K562 (cell line): ENCODE measurements at places on chromosomes 7 and 10. TPM values are rescaled to one million over a fixed set of nuclear protein-coding genes. Genes with fewer than 3 reads are reported as not detected.

Gene RFC2
- total RNA-seq = 102 and 104 TPM in 2 replicates

DNA sequence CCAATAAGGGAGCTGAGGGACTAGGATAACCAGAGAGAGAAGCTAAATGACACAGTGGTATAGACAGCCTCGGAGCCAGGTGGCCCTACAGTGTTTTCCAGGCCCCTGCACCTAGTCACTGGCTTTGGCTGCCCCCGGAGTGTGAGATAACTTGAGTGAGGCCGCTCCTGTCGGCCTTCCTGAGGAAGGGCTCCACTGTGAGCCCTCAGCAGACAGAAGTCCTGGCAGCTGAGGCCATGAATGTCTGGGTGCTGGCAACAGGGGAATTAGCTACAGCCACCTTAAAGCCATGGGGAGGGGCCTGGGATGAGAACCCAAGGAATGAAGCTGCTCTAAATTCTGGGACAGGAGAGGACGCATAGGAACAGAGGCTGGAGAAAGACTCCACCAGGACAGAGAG, 4.6 kb upstream of the GDF10 start:
- no peak for DNase-seq

DNA sequence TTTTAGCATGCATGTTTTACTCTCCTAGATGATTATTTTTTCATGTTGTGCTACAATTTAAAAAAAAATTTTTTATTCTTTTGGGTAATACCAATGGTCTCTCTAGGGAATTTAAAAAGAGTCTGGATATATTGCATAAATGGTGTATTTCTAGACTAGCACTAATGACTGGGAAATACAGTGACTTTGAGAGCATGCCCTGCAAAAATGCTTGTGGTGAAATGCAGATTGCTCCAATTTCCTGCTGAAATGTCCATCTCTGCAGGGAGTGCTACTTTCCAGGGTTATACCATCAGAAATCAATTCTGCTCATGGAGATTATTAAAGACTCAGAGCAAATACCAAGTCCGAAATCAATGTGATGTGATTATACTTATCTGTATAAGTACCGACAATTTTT, 186.1 kb downstream of the PRKG1 start:
- no peak for DNase-seq

GRCh38 chr7:80100254-80100653, 34.4 kb upstream of the GNAI1 start:
- DNase-seq = no peak

DNA sequence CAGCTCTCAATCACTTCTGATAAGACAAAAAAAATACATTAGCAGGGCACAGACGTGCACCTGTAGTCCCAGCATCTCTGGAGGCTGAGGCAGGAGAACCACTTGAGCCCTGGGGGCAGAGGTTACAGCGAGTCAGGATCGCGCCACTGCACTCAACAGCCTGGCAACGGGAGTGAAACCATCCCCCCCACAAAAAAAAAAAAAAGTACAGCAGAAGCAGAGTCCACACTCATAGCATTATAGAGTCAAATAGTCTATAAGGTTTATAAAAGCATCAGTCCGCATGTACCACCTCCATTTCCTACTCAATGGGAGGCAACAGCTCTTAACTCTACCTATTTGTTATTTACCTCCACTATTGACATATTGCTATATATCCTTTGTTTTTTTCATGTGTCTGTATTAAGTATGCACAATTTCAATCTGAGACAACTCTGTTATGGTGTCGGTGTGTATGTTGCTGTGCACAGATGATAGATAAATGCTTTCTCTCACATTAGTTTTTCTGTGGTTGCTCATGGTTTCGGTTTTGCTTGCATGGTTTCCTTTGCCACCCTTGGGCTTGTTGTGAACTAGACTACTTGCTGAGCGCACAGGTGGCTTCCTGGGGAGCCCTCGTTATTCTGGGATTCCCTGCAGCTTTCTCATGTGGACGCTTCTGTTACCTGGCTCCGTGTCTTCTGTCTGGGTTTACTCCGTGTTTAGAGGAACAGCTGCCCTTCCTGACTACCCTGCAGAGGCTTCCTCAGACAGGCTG, 40.4 kb downstream of the PROSER2 start:
- no peak for DNase-seq

Gene TMEM106B
- 18.7 and 20.7 TPM in 2 replicates for total RNA-seq

DNA sequence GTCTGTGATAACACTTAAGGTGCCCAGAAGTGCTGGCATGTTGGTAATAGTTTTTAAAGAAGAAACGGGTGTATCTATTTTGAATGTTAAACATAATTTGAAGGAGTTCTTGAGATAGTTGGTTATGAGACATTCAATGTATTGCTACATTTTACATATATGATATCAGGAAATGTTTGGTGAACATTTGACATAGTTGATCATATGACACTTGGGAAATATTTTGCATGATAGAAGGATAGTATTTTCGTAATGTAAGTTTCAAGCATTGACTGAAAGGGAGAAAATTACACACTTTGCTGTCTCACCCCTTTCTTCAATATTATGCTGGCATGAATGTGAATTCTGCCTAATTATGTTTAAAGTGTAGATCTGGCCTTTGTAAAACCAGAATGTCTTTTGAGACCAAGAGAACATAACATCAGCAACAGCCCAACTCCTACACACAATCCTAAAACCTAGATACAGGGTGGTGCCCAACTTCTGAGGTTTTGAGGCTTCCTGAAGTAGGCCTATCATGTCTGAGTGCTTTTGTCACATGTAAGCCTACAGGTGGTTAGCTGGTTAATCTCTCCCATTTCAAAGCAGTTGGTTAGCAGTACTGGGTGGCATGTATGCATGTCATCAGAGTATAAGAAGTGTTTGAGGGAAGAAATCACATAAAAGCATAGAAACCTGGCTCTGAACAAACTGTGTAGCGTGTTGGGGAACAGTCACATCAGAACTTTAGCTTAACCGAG, 2.1 kb downstream of the ADD3 start:
- no peak for DNase-seq

- no peak for DNase-seq
These were observed 38.9 kb downstream of the GPRIN2 start for GRCh38 chr10:46517541-46517940.

DNA sequence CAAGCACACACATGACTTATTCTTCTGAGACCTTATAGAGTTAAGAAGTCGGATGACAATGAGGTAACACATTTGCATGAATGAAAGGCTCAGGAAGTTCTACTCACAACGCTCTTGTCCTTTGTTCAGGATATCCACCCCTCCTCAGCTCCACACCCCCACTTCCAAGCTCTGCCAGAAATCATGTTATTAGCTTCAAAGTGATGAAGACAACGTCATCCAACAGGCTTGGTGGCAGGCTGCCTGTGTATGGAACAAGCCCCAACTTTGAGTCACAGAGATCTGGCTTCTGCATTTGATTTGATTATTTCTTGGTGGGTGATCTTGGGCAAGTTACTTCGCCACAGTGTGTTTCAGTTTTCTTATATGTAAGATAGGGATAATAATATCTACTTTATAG, 12.4 kb upstream of the BMPER start:
- no peak for DNase-seq

GRCh38 chr7:133755901-133756300, 371.2 kb upstream of the LRGUK start:
- no peak for DNase-seq

Gene SSBP1
- 404 and 407 TPM in 2 replicates for total RNA-seq

DNA sequence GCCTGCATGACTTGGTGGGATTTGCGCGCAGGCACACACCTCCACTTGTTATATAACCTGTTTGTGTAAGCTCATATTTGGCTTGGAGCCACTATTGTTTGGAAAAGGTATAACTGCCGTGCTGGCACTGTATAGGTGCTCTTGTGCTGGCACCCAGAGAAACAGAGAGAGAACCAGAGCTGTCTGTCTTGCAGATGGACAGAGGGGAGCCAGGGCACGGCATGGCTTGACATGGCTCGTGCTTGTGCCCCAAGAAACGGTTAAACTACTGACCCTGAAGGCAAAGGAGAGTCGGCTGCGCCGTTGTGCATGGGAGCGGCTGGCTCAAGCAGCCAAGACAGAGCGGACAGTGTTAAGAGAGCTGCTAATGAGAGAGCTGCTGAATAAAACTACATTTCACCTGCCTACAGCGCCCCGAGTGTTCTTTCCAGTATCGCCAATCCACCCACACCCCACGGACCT, 23.2 kb downstream of the RAPGEF5 start:
- DNase-seq = no peak

GRCh38 chr10:103055105-103055504, 137.0 kb downstream of the CNNM2 start:
- DNase-seq = no peak

DNA sequence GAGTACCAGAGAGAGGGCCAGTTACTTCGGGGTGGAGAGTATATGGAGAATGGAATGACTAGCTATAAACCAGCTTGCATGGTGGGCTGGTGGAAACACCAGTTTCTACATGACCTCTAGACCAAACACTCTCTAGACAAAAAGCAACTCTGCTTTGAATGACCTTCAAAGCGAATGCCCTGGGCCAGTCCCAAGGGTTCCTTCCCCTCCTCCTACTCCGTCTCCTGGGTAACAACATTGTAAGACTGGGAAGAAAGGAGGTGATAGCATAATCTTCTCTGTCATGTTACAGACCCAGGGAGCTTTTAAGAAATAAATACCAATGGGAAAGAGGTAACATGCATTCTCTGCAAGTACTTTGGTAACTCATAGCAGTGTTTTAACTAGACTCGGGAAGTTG, 7.4 kb downstream of the HK1 start:
- no peak for DNase-seq

Gene MYOF
- total RNA-seq = 0.27 and 0.67 TPM in 2 replicates

GRCh38 chr10:129035052-129035827, 431.8 kb upstream of the MGMT start:
- no peak for DNase-seq

- DNase-seq = no peak
These were observed 126.5 kb downstream of the ICA1 start for GRCh38 chr7:8135417-8135816.

Gene MSS51
- 1.1 and 1.3 TPM in 2 replicates for total RNA-seq

- no peak for DNase-seq
These were observed 10.3 kb upstream of the EN2 start for GRCh38 chr7:155447603-155448002.

Gene CABCOCO1
- total RNA-seq = not detected in 2 replicates

DNA sequence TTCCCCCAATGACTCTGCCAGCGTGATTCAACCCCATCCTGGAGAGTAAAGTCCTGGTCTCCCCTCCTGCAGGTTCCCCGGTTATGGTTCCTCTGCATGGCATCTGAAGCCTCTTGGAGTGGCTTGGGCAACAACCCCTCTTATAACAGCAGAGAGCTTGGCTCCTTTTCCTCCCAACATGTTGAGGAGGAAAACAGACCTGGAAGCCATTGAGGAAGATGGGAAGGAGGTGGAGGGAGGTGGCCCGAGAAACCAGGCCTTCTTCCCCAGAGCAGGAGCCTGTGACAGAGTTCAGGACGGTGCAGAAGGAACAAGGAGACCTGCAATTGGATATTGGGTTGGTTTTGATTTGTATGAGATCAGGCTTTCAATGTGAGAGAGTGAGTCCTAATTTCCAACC, 184.0 kb upstream of the ADCY1 start:
- DNase-seq = no peak

DNA sequence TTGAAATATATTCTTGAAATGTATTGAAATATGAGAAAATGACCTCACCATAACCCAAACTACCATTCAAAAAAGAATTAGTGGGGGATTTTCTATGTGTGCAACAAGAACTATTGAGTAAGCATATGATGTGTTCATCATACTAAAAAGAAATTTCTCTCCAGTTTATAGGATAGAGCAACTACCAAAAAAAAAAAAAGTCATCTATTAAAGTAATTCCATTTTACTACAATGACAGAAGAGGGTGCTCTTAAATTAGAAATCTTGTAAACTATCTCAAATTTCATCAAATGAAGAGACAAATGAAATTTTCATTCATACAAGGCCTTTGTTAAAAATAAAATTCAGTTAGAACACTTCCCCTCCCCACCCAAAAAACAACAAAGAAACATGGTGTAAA, 195.4 kb upstream of the PLXDC2 start:
- no peak for DNase-seq

GRCh38 chr7:45225311-45225947, 67.8 kb downstream of the RAMP3 start:
- no peak for DNase-seq

Gene DGKI
- not detected in 2 replicates for total RNA-seq

DNA sequence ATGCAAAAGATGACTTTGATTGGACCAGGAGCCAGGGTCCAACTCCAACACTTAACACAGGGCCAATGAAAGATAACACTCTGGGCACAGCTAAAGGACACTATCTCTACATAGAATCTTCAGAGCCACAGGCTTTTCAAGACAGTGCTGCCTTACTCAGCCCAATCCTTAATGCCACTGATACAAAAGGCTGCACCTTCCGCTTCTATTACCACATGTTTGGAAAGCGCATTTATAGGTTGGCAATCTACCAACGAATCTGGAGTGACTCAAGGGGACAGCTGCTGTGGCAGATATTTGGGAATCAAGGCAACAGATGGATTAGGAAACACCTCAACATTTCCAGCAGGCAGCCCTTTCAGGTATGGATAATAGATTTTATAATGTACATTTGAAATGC, 160.7 kb downstream of the MALRD1 start:
- DNase-seq = no peak

DNA sequence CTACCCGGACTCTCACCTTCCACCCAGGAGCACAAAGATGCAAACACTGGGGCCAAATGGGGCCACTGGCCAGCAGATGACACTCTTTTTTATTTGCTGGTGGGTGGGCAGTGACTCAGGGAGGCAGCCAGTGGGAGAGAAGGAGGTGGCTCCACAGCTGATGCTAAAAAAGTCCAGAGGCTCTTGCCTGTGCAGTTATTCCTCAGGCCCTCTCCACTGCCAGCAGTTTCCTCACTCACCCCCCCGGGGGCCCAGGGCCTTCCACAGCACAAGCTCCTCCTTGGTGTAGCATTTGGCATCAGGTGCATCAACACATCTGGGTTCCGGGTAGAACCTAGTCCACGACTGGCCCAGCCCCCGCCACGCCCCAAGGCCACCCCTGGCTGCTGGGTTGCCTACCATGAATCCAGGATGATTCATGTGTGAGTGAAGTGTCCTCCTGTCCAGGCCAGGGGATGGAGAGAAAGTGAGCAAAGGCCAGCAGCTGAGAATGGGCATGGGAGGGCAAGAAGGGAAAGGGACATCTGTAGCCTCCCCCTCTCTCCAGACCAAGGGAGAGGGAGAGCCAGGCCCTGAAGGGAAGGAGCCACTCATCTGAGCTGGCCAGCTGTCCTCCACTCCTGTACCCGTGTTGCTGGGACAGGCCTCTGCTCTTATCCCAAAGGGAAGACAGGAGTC, 1.7 kb upstream of the KCNH2 start:
- DNase-seq = no peak

Gene ACBD7
- total RNA-seq = 0.60 and 0.98 TPM in 2 replicates

GRCh38 chr10:1166101-1166827, 110.1 kb downstream of the WDR37 start:
- DNase-seq = no peak

Gene PLEKHS1
- total RNA-seq = not detected in 2 replicates

GRCh38 chr7:140267381-140268226, 90.8 kb upstream of the KDM7A start:
- DNase-seq = peak; percentile 89

- no peak for DNase-seq
These were observed 21.8 kb upstream of the SMNDC1 start for GRCh38 chr10:110326351-110327032.

- DNase-seq = no peak
These were observed 83.5 kb downstream of the RABGEF1 start for GRCh38 chr7:66824041-66824440.
